ENCODE measurements at places on chromosomes 16 and 17. TPM values are rescaled to one million over a fixed set of nuclear protein-coding genes. Genes with fewer than 3 reads are reported as not detected.

CHRNE gene
- 0.64 TPM for total RNA-seq

GRCh38 chr17:9330611-9331271 is 244.9 kb downstream of the STX8 start:
- peak; percentile 14 for DNase-seq

DNA sequence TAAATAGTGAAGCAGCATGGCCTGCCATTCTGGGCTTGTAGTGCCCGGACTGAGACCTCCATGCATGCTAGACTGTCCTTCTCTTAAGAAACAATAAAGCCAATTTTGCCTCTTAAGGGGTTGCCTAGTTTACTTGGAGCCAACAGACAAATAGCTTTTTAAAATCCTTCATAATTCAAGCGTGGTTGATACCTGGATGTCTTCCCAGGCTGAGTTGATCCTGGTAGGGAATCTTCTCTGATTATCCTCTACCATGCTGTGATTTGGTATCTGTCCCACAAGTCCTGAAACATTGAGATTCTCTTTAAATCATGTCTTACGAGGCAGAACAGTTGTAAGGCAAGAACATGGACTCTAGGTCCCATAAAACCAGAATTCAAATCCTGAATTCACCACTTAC is 359.6 kb upstream of the CCL2 start:
- no peak for DNase-seq

CENPT gene
- total RNA-seq: 52.1 TPM

EVPL gene
- total RNA-seq: 0.62 TPM

TEKT3 gene
- total RNA-seq: 2.3 TPM

GRCh38 chr16:84839956-84840355 is 20.2 kb downstream of the CRISPLD2 start:
- DNase-seq: peak; percentile 40
